ENCODE measurements at places on chromosomes 4 and X.

- DNase-seq = no peak
Measured at GRCh38 chrX:22057667-22058066, 25.5 kb downstream of the PHEX start.

- DNase-seq = no peak
Measured at GRCh38 chr4:53191997-53192396, 173.9 kb downstream of the SCFD2 start.

DNA sequence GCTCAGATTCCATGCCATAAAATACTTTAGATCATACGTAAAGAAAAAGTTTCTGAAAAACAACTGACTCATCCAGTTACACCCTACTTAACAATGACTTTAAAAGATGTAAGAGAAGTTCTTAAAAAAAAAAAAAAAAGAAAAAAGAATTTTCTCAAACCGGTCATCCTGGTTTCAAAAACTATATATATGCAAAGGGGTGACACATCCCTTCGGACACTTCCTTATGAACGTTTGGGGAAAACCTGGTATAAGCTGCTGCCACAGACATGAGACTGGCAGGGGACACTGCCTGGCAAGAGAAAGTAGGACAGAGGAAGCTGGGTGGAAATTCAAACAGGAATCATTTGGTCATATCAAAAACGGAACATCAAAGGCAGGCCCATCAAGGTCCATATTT, 81.2 kb upstream of the PRSS48 start:
- no peak for DNase-seq

- DNase-seq = no peak
Measured at GRCh38 chrX:9681011-9681410, 84.6 kb downstream of the GPR143 start.

GRCh38 chr4:15774020-15774420, 4.1 kb upstream of the CD38 start:
- DNase-seq = no peak

DNA sequence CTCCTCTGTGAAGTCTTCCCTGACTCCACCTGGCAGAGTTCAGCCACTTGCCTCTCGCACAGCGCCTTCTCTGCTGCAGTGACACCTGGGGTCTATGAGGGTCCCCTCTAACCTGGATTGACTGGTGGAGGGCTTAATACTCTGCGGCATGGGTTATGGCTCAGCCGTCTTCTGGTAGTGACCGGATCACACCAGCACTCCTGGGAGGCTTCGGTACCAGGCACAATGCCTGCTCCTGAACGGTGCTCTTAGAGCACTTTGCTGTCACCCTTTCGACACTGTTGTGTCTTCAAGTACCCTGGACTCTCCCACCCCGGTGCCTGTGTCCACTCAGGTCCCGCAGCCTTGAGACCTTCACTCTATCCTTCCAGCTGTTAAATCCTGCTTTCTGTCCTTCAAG, 50.0 kb downstream of the C4orf50 start:
- DNase-seq = no peak

- DNase-seq = no peak
Measured at GRCh38 chrX:120999413-120999812, 13.9 kb upstream of the CT47A1 start.

GRCh38 chr4:6470502-6471306, 1.7 kb downstream of the PPP2R2C start:
- DNase-seq = no peak

GRCh38 chr4:31592293-31592692, 872.1 kb downstream of the PCDH7 start:
- no peak for DNase-seq

- no peak for DNase-seq
Measured at GRCh38 chr4:122707497-122707896, 25.0 kb upstream of the BBS12 start.

GRCh38 chr4:185888676-185889075, 76.7 kb upstream of the SORBS2 start:
- DNase-seq = no peak

DNA sequence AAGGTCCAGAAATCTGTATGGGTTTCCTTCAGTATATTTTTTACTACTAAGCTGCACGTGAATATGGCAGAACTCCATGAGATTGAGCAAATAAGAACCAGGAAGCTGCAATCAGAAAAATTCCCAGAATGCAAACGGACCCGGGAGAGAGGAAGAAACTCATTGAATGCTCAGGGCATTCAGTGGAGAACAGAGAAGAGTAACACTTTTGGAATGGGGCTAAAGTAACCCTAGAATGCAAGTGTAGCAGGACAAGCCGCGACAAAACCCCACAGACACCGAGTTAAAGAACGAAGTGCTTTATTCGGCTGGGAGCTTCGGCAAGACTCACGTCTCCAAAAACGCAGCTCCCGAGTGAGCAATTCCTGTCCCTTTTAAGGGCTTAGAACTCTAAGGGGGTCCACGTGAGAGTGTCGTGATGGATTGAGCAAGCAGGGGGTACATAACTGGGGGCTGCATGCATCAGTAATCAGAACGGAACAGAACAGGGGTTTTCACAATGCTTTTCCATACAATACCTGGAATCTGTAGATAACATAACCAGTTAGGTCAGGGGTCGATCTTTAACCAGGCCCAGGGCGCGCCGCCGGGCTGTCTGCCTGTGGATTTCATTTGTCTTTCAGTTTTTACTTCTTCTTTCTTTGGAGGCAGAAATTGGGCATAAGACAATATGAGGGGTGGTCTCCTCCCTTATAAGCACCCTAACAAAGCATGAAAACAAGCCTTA, 56.4 kb downstream of the RAB28 start:
- no peak for DNase-seq

DNA sequence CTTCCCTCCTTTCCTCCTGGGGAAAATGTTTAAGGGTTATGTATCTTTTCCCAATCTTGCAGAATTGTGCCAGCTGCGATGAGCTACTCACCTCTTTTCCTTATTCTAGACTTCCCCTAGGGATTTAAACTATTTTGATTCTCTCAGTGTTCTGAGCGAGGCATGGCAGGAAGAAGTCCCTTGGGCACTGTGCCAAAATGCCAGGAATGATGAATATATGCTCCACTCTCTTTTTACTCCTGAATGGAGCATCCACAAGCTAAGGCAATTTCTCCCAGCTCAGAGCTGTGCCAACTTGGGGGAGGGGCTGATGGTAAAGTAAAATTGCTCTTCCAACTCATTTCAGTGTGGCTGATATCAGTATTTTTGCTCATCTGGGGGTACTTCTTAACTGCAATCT, 4.0 kb upstream of the C4orf17 start:
- no peak for DNase-seq
